ENCODE measurements at places on chromosomes 12 and 14.
A peak's percentile ranks its signal among the peaks of the same experiment; 100 is the strongest.

GRCh38 chr14:41868396-41868795, 261.7 kb downstream of the LRFN5 start:
- no peak for DNase-seq

GRCh38 chr14:52977798-52978197, 26.9 kb upstream of the FERMT2 start:
- no peak for DNase-seq

GRCh38 chr12:110698171-110698902, 9.4 kb upstream of the HVCN1 start:
- peak; percentile 91 for DNase-seq

GRCh38 chr12:65647074-65647473, 177.2 kb upstream of the HMGA2 start:
- no peak for DNase-seq

DNA sequence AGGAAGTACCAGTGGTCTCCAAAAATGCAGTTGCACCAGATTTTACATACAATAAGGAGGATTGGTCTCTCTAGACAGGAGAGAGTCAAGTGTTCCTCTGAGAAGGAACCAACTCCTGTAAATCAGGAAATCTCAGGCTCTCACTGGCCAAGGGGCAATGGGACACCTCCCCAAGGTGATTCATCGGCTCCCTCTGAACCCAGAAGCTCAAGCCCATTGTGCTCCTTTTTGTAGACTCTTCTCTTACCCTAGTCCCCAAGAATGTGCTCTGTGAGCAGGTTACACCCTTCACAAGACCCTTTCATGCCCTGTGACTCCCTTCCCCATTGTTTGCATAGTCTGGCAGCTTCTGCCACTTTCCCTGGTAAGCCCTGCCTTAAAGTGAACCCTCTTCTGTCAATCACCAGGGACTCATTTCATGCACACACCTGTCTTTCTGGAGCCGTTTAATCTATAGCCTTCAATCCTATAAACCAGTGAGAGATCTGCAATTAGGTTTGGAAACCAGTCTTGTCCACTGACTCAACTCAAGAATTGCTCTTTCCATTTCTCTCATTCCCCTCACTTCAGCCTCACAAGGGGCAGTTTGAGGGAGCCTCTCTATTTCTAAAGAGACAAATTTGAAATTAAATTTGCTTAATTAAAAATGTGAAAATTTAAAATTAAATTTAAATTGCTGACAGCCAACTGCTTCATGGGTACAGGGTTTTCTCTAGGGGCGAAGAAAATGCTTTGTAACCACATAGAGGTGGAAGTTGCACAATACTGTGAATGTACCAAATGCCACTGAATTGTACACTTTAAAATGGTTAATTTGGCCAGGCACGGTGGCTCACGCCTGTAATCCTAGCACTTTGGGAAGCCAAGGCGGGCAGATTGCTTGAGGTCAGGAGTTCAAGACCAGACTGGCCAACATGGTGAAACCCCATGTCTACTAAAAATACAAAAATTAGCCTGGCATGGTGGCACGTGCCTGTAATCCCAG, 38.3 kb upstream of the LTA4H start:
- no peak for DNase-seq

DNA sequence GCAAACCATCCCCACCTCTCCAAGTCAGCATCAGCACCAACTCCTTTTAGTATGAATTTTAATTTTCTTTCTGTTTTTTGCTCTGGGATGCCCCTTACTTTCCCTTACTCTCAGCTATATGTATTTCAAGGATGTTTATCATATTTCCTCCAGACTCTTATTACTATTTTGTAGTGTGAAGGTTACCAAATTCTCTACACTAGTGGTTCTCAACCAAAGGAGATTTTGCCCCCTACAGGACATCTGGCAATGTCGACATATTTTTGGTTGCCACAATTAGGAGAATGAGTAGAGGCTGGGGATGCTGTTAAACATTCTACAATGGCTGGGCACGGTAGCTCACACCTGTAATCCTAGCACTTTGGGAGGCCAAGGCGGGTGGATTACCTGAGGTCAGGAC, 29.1 kb upstream of the SOS2 start:
- DNase-seq, result no peak

- no peak for DNase-seq
Measured at GRCh38 chr14:30193101-30193500, 265.5 kb upstream of the PRKD1 start.

- DNase-seq, result no peak
Measured at GRCh38 chr12:1328391-1328790, 266.0 kb downstream of the FBXL14 start.

DNA sequence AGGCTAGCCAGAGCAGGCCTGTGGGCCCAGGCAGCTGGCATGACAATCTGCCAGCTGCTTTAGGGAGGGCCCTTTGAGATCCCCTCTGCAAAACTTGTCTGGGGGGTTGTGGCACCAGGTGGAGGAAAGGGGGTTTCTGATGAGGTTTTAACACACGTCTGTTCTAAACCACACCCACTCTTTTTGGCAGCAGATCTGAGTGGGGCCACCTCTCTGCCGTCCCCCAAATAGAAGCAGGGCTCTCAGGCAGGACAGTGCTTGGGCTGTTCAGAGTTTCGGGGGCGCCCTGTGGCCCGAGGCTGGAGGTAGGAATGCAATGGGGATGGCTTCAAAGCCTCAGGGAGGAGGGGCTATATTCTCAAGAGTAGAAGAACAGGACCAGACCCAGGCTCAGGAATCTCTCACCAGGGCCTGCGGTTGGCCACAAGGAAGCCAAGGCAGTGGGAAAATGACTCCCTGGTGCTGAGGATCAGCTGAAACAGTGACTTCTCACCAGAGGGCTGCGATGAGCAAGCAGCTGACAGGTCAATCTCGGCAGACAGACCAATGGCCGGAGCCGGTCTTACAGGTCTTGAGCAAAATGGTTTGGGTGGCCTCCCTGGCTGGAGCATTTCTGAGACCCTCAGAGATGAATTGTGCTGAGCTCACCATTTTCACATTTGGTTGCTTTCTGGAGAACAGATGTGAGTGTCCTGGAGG, 1.5 kb upstream of the KRT5 start:
- DNase-seq, result peak; percentile 76

- DNase-seq, result no peak
Measured at GRCh38 chr14:104515811-104516780, 63.5 kb upstream of the C14orf180 start.

DNA sequence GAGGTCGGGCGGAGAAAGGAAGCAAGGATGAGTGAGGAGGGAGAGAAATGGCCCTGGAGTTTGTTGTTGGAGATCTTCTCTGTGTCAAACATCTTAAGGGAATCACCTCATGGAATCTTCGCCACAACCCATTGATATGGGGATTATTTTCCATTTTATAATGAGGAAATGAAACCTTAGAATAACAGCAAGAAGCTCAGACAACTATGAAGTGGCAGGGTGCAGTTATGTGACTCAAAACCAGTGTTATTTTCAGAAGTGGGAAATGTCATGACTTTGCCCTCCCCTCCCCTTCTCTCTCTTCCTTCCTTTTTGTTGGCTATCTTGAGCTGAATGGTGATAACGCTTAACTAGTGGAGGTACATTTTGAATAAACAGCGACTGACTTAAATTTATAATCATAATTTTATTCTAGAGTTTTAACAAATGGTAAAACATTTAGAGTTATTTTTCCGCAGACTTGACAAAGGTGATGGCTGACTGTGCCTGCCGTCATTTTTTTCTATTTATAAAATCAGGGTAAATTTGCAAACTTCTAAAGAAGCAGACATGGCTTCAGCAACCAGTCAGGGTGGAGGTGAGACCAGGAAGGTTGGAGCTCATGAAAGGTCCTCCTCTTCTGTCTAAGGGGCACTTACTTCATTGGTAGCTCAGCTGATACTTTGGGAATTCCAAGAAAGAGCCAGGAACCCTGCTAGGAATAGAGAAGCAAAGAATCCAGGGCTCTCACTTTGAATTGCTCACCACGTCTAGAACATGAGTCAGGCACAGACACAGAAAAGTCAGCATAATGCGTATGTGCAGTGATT, 232.4 kb downstream of the RGS6 start:
- DNase-seq, result no peak

DNA sequence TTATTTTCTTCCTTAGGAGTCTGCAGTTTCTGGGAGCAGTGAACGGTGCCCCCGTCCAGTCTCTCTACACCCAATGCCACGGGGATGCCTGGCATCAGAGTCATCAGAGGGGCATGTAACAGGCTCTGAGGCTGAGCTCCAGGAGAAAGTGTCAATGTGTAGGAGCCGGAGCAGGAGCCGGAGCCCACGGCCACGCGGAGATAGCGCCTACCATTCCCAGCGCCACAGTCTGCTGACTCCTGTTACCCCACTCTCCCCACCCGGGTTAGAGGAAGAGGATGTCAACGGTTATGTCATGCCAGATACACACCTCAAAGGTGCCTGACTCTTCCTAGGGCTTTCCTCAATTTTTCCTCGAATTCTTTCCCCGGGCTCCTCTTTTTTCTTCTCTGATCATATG, 3.3 kb upstream of the PA2G4 start:
- DNase-seq, result no peak

DNA sequence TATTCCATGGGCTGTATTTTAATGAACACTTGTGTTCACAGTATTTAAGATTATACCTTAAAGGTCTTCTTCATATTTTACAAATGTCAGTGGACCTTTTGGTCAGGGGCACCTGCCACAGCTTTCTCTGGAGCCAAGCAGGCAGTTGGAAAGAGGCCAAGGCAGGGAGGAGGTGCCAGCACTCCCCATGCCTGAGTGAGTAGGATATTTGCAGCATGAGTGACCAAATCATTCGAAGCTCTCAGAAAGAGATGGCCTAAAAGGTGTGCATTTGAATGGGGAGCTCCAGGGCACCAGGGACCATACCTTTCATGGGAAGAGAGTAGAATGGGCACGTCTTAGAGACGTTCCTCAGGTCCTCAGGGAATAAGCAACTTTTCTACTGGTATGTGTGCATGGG, 121.6 kb downstream of the GPR135 start:
- no peak for DNase-seq

DNA sequence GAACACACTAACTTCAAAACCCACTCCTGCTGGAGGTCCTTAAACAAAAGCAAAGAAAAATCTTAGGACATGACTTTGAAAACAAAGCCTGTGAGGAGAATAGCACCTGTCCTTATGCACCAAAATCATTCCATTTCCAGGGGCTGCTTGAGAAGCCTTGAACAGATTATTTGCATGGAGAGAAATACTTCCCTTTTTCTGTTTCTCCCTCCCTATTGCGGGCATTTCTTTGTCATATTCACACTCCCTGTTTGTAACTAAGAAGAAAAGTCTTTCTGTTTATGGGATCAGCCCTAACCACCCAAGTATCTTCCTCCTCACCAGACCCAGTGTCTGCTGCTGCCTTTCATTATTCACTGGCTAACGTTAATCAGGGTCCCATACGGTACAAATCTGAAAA, 218.8 kb downstream of the DPF3 start:
- no peak for DNase-seq

DNA sequence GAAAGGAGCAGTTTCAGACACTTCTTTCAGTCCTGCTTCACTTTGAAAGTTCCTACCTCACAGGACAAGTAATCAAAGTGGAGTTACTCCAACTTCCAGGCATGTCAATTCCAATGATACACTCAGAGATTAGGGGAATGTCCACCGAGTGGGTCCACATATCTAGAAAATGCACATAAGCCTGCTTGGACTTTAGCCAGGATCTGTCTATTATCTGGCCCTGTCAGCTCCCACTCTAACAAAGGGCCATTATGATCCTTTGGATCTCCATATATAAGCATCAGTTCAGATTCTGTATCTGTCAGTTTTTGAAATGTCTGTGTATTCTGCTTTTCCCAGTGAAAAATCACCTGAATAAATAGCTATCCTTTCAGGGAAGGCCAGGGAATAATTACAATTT, 112.9 kb upstream of the ATXN7L3B start:
- DNase-seq, result no peak

GRCh38 chr12:110622582-110622981, 8.7 kb downstream of the TCTN1 start:
- DNase-seq, result no peak

DNA sequence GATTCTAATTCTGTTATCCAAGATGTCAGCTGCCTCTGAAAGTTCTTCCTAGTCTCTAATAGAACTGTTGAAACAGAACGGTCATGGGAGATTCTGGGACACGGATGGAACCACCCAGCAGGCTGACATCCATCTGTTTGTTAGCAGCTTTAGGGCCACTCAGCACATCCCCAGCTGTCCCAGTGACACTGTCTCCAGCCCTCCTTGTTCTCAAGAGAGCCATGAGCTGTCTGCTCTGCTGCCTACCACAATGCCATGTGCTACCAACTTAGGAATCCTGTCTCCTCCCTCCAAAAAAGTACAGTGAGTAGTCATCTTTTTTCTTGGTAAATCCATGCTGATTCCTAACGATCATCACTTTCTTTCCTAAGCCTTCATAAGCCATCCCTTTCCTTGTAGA, 130.5 kb downstream of the ZFP36L1 start:
- DNase-seq, result no peak

GRCh38 chr14:96586921-96587822, 85.0 kb downstream of the PAPOLA start:
- DNase-seq, result no peak

Data from ELF-1 (cell line).